Stimulated activated CD8-positive, alpha-beta memory T cell treated with anti-CD3 and anti-CD28 coated beads, Interleukin-7, amount 100 ng/mL, for 1 hour (primary cell): ENCODE measurements at places on chromosomes 2 and 18.

DNA sequence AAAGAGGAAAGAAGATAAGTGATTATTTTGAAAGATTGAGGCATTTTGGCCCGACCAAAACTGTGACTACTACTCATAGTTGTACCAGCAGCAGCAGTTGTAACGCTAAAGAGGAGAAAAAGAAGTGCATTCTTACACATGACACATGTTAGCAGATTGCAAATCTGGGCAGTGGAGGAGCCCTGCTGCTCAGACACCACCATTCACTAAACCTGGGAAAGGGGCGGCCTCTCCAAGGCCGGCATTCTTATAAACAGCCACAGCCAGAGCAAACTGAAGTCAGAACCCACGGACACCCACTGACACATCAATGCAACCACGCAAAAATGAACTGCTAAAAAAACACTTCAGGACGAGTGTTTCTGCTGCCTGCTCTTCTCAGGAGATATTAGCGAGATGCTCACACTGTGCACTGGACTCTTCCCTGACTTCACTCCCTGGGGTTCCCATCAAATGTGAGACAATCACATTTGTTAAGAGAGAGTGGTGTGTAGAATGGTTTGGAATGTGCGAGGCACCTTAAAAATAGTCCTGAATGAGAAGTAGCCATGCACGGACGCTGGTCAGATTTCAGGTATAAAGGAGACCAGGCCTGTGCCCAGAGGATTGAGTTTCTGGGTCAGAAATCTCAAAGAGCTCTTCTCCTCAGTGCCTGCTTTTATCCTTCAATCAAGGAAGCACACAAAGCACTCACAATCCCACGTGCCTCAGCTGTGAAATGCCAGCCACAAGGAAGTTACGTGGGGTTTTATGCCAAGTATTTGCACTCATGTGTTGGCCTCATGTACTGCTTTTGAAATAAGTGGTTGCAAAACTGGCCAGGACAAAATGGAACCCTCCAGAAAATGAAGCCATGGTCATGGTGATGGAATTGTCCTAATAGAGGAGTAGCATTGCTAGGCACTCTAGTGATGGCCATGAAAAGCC lies 83.4 kb downstream of the MTCL1 start:
- DNase-seq = no peak

DNA sequence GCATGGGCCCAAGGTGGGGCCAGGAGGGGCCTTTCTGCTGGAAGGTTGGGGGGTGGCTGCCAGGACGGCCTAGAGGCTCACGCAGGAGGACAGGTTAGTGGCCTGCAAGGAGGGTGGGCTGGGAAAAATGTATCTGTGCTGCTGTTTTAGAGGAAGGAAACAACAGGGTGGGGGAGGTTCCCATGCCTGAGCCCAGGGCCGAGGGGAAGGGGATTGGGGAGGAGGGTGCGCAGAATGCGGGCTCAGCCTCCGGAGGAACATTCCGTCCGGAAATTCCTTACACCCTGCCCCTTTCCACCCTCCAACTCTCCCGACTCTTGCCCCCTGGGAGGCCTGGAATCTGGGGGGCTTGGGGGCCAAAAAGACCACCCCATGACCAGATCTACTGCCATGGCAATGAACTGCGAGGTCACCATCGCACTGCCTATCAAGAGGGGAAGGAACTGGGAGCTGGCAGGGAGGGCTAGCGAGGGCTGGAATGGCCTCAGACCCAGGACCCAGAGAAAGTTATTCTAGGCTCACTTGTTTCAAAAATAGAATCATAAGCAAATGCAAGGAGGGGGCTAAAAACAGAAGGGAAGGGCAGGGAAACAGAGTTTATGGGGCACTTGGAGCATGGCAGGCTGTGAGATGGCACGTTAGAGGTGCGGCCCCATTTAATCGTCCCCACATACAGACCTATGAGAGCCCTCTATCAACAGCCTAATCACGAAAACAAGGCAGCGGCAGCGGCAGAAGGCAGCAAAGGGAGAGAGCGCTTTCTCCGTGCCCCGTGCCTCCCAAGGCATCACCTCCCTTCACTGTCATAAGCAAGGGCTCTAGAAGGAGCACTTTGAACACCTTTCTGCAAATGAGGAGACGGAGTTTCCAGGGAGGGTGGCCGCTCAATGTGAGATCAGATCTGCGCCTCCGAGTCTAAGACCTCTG lies 90.4 kb downstream of the TNS1 start:
- no peak for DNase-seq

DNA sequence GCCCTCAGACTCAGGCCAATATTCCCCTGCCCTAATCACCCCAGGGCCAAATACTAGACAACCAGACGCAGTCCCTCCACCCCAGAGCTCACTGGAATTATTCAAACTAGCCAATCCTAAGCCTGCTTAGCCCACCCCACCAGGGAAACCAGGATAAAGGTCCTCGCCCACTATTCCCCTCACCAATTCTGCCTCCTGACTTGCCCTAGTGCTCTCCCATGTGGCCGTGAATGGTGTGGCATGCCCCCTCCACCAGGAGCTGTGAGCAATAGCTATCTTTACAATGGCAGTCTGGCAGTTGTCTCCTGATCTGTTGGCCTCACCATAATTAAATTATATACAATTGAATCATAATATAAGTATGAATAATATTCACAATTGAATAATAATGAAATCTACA lies 42.3 kb downstream of the FAM124B start:
- no peak for DNase-seq

DNA sequence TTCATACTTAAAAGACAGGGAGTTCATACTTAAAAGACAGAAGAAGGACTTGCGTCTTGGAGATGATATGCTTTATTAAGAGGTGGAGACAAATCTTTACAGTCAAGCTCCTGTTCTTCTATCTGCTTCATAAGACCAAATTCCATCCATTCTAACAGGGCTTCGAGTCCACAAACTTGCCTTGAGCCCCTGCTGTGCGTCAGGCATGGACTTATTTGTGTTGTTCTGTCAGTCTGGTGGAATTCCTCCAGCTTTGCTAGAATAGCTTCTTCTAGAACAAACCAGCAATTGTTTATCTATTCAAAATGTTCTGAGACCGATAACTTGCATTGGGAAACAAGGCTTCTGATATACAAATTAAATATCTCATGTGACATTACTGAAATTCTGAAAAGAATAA lies 73.9 kb upstream of the SOX11 start:
- no peak for DNase-seq

GRCh38 chr2:197838036-197838435 lies 33.6 kb downstream of the PLCL1 start:
- DNase-seq = no peak
